ENCODE measurements at places on chromosomes 6 and 20. TPM values are rescaled to one million over a fixed set of nuclear protein-coding genes. Genes with fewer than 3 reads are reported as not detected.

GRCh38 chr20:1150218-1150617 is 31.8 kb downstream of the PSMF1 start:
- DNase-seq: no peak

DNA sequence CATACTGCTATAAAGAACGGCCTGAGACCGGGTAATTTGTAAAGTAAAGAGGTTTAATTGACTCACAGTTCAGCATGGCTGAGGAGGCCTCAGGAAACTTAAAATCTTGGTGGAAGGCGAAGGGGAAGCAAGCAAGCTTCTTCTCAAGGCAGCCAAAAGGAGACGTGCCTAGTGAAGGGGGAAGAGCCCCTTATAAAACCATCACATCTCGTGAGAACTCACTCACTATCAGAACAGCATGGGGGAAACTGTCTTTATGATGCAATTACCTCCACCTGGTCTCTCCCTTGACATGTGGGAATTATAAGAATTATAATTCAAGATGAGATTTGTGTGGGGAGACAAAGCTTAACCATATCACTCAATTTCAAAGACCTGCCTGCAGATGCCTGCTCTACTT is 447.0 kb downstream of the EYS start:
- no peak for DNase-seq

DNA sequence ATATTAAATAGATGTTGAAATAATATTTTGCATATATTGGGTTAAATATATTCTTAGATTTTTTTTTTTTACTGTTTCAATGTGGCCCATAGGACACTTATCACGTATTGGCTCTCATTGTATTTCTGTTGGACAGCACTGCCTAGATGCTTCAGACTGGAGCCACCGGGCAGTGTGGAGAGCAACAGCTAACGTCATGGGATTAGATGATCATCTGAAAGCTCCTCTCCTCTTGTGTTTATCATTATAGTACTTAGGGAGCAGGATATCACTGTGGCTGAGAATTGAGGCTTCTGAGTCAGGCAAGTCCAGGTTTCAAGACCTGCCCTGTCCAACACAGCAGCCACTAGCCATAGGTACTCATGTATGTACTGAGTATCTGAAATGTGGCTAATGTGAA is 87.4 kb downstream of the ZHX3 start:
- DNase-seq: no peak

GRCh38 chr6:76764057-76764456 is 691.6 kb upstream of the IMPG1 start:
- no peak for DNase-seq

DNA sequence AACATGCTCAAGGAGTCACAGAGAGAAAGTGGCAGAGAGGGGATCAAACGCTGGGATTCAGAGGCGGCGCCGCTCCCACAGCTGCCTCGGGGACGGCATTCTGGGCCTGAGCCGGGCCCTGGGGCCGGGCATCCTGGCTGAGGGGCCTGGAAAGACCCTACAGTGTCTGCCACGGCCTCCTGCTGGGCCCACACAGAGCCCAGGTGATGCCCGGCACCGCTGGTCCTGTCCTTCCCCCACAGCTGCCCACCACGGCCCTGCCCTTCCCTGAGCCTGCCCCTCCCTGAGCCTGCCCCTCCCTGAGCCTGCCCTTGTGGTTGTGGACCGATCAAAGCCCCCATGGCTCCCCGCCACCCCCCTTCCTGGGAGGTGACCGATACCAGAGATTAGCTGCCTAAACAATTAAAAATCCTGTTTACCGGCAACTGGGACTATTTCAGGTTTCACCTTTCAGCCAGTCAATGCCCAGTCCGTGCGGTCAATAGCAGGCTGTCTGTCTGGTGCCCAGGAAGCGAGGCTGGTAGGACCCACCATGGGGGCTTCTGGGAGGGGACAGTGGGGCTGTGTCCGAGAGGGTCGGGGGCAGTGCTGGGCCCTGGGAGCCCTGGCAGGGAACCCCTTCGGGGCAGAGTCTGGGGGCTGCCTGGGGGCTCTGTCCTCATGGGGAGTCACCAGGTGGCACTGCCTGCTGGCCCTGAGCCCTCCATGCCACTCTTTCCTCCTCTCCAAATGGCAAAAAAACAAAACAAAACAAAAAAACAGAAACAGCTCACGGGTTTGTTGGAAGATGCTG is 55.4 kb upstream of the GATA5 start:
- DNase-seq: no peak

GRCh38 chr6:139894271-139894670 is 519.8 kb upstream of the CITED2 start:
- DNase-seq: no peak

Gene SCRT2
- not detected for total RNA-seq

Data from osteocyte (in vitro differentiated cells).